Stimulated activated CD4-positive, alpha-beta T cell treated with anti-CD3 and anti-CD28 coated beads, Interleukin-4, amount 100 ng/mL, for 24 hours (primary cell): ENCODE measurements at places on chromosomes 3 and 15.
A peak's percentile ranks its signal among the peaks of the same experiment; 100 is the strongest.

- no peak for DNase-seq
These were observed 1.8 kb downstream of the YEATS2 start for GRCh38 chr3:183699238-183699947.

GRCh38 chr15:22915866-22916515 lies 64.2 kb downstream of the CYFIP1 start:
- DNase-seq: no peak

- DNase-seq: peak; percentile 13
These were observed 53.9 kb upstream of the MELTF start for GRCh38 chr3:197083486-197083885.

DNA sequence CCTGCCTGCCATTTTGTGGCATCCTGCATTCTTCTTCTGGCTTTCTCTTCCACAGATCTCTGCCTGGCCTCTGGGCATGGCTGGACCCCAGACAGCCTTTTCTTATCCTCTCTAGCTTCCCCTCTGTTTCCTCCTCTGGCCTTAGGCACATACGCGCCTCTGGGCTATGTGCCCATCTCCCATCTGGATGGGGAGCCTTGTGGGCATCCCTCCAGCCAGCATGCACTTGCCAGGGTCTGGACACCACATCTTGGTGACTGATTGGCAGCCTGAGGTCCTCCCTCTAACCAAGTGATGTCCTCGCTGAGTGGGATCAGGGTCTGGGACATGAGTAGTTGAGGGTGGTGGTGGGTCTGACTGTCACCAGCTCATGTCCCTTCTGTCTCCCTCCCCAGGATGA lies 12.8 kb downstream of the PLEKHO2 start:
- no peak for DNase-seq

DNA sequence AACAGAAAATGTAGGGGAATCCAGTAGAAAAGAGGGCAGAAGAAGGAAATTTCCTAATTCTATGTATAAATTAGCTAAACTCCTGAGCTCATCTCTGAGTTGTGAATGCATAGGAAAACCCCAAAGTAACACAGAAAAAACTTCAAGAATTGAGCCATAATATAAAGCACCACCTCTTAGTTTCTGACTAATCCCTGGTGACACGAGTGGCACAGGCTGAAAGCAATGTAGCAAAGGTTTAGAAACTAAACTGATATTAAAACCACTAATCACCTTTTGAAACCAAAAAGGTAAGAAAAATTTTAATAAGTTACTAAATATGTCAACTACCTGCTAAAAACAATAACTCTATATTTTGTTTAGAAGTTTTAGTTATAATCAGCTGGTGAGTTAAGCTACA lies 255.6 kb upstream of the NECTIN3 start:
- no peak for DNase-seq

- peak; percentile 51 for DNase-seq
These were observed 259.9 kb downstream of the FGF12 start for GRCh38 chr3:192467230-192468140.

DNA sequence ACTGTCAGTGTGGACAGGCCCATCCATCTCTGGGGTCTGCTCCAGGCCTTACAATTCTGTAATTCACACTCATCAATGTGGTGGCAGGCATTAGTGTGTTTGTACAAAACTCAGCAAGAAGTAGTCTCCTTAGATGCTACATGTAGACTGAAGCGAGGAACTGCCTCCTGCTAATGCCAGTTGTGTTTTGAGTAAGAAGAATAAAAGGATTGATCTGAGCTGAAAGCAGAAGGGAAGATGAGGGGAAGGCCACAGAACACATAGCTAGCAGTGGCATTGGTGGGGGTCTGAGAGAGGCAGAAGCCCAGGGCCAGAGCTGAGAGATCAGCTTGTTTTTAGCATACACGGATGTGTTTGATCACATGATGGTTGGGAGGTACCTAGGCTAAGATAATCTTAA lies 144.1 kb downstream of the TIGIT start:
- no peak for DNase-seq

- DNase-seq: no peak
These were observed 21.9 kb upstream of the CPNE9 start for GRCh38 chr3:9681723-9682081.

DNA sequence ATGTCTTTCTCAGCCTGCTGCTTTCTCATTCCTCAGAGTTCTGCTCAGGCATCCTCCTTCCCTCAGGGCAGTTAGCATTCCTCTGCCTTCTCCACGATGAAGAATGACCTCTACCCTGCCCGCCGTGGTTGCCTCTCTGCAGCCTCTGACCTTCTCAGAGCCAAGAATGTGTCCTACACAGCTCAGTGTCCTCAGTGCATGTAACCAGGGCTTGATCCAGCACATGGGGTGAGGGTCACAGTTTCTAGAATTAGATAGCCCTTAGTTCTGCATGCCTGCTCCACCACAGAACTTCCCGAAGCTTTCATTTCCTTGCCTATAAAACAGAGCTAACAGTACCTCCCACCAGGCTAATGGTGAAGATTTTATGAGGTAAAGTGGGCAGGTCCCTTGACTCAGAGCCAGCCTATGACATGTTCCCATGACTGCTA lies 182.1 kb downstream of the CLSTN2 start:
- no peak for DNase-seq

GRCh38 chr3:156558389-156558788 lies 3.5 kb upstream of the SSR3 start:
- DNase-seq: no peak

DNA sequence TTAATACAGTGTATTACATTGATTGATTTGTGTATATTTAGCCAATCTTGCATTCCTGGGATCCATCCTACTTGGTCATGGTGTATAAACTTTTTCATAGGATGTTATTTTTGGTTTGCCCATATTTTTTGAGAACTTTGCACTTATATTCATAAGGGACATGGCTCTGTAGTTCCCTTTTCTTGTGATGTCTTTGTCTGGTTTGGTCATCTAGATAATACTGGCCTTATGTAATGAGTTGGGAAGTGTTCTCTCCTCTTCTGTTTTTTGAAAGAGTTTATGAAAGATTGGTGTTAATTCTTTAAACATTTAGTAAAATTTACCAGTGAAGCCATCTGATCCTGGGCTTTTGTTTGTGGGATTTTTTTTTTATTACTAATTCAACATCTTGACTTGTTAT lies 9.6 kb downstream of the CHST13 start:
- DNase-seq: no peak

GRCh38 chr3:123663977-123664376 lies 79.1 kb upstream of the HACD2 start:
- DNase-seq: no peak

GRCh38 chr15:71588746-71589145 lies 221.6 kb upstream of the NR2E3 start:
- DNase-seq: no peak

- DNase-seq: no peak
These were observed 12.2 kb upstream of the SYNM start for GRCh38 chr15:99092554-99093172.

GRCh38 chr15:77836121-77836692 lies 203.5 kb upstream of the LINGO1 start:
- no peak for DNase-seq

DNA sequence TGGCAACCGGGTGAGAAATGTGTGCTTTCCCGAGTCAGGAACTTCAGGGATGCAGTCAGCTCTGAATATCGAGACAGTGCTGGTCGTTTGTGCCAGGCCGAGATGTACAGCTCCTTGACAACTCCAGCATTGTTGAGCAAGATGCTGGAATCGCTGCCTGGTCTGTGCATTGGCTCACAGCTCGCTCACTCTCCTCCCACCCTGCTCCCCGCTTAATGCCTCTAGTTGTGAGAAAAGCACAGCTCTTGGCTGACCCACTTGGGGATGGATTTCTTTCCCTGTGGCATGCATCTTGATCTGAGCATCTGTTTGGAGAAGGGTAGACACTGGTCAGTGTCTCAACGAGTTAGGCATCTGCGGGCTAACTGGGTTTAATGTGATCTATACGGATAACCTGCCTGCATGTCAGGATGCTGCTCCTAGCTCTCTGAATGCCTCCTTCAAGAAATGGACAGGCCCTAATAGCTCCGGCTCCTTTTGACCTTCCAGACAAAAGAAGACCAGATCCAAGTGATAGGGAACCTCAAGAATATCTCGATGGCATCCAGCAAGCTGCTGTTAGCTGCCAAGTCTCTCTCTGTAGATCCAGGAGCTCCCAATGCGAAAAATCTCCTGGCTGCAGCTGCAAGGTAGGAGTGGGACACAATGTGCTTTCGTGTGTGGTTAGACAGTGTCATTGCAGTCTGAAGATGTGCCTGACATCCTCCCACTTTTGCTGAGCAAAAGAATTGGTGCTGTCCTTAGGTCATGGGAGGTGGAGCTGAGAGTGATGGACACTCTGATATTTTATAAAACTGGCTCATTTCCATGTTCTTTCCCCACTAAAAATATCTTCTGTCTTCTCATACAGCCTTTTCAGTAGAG lies 302.2 kb upstream of the TPM1 start:
- no peak for DNase-seq

- no peak for DNase-seq
These were observed 459.5 kb downstream of the NR2F2 start for GRCh38 chr15:96790004-96790403.

GRCh38 chr15:36585774-36586173 lies 6.3 kb downstream of the CDIN1 start:
- DNase-seq: no peak

- DNase-seq: no peak
These were observed 345.0 kb upstream of the NR2E3 start for GRCh38 chr15:71465131-71465955.

GRCh38 chr3:87873136-87873535 lies 185.7 kb downstream of the CGGBP1 start:
- DNase-seq: no peak

- peak; percentile 83 for DNase-seq
These were observed 1.4 kb downstream of the FES start for GRCh38 chr15:90885432-90886290.

GRCh38 chr3:195616681-195617080 lies 32.9 kb upstream of the APOD start:
- no peak for DNase-seq

DNA sequence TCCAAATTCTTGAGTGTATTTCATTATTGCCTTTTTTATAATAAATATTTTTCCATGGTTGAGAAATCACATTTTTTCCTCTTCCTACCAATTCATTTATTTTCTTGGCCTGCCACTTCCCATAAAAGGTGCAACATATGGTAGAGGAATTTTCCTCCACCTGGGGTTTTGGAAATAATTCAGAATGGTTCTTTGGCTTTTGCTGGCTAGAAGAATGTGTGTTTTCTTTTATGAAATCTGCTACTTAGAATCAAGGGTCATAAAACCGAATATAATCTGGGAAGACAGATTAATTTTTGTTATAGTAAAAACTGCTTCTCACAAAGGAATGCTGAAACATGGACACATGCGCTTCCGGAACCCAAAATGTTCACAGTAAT lies 54.0 kb upstream of the POMGNT2 start:
- DNase-seq: no peak

GRCh38 chr15:64702816-64703631 lies 72.4 kb downstream of the RBPMS2 start:
- DNase-seq: peak; percentile 96

- DNase-seq: no peak
These were observed 4.8 kb upstream of the CSPG5 start for GRCh38 chr3:47583320-47584075.

DNA sequence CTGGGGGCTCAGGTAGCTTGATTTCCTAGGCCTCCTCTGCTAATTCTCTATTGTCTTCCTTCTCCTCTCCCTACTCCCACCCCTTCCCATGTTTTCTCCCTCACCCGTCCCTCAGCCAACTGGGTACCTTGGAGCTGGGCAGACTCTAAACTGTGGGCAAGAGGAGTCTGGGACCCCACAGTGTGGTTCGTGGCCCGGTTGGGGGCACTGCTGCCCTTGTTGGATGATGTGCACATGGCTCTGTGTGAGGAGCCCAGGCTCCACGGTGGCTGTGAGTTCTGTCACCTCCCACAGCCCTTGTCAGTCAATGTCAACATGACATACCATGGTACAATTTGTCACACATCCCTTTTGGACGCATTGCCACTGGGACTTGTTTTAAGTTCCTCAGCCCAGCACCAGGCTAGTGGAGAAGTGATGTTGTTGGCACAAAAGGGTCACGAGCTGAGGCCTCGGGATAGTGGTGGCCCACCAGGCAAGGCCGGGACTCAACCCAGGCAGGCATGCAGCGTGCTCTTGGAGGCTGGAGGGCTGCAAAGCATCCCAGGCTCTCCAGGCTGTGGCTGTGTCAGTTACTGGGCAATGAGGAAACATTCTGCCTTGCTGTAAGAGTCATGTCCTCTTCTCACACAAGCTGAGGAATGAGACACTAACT lies 142.3 kb downstream of the TLE3 start:
- DNase-seq: no peak

DNA sequence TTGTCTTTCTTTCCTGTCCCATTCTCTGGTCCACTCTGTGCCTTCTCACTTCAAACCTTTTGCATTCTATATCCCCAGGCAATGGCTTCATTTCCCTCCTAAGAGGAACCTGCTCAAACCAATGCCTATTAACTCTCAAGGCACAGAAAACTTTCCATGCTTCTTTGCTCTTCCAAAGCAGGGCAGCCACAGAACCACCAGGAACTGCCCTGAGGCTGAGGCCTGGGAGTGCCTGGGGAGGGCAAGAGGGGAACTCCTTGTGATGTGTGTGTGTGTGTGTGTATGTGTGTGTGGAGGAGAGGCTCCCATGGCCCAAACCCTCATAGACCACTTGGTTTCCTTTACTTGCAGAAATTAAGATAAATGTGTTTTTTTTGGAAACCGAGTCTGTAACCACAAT lies 14.1 kb upstream of the PGPEP1L start:
- no peak for DNase-seq

DNA sequence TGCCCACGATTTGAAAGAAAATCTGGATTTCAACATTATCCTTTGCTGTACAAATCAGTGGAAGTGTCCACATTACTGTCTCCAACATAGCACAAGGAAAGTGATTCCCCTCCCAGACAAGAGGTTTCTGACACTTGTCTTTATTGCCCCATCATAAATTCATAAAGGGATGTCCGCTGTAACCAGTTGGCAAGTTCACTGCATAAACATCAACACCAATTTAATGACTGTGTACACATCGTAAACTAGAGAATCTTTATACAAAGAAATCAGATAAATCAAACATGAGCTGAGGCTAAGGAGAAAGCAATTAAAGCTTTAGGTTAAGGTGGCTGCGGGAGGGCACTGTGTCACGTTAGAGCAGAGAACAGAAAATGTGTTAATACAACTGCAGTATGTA lies 129.8 kb downstream of the MEIS2 start:
- no peak for DNase-seq

DNA sequence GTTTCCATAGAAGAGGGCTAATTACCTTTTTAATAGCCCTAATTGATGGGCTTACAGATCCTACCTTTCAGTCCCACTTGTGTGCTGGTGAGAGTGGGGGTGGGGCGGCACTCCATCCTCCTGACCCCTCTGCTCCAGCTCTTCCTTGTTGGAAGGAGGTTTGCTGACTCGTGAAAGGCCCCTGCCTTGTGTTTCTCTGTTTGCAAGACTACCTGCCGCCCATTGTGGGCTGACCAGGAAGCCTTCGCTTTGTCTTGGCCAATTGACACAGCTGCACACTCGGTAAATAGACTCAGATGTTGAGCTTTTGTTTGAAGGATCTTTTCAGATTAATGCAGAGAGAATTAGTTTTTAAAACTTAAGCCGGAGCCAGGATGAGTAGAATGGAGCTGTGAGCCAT lies 197.3 kb upstream of the HES1 start:
- DNase-seq: no peak
